ENCODE measurements at places on chromosomes 2 and 18.
A peak's percentile ranks its signal among the peaks of the same experiment; 100 is the strongest.

- no peak for DNase-seq
Measured at GRCh38 chr2:151171186-151171585, 90.5 kb downstream of the RBM43 start.

DNA sequence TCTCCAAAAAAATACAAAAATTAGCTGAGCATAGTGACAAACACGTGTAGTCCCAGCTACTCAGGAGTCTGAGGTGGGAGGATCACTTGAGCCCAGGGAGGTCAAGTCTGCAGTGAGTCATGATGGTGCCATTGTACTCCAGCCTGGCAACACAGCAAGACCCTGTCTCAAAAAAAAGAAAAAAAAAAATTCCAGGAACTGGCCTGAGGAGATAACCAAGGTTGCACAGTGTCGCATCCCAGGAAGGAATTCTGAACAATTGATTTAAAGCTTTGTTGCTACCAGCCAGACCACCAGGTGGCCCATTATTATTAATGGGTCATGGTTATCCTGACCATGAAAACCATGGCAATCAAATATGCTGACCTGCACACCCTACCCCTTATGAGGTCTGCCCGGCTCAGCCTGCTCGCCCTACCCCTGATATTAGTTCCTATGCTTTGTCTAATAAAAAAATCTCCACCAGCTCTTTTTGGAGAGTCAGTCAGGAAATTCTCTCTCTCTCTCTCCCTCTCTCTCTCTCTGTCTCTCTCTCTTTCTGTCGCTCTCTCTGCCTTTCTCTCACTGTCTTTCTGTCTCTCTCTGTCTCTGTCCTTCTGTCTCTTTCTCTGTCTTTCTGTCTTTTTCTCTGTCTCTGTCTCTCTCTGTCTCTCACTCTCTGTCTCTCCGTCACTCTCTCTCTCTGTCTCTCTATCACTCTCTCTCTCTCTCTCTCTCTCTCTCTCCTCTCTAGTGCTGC lies 73.7 kb downstream of the NCAPH start:
- no peak for DNase-seq

- DNase-seq = peak; percentile 35
Measured at GRCh38 chr2:100262555-100263320, 59.6 kb downstream of the LONRF2 start.

- DNase-seq = no peak
Measured at GRCh38 chr2:240348522-240348921, 86.9 kb upstream of the GPC1 start.

- no peak for DNase-seq
Measured at GRCh38 chr2:231821908-231822307, 35.7 kb downstream of the COPS7B start.

DNA sequence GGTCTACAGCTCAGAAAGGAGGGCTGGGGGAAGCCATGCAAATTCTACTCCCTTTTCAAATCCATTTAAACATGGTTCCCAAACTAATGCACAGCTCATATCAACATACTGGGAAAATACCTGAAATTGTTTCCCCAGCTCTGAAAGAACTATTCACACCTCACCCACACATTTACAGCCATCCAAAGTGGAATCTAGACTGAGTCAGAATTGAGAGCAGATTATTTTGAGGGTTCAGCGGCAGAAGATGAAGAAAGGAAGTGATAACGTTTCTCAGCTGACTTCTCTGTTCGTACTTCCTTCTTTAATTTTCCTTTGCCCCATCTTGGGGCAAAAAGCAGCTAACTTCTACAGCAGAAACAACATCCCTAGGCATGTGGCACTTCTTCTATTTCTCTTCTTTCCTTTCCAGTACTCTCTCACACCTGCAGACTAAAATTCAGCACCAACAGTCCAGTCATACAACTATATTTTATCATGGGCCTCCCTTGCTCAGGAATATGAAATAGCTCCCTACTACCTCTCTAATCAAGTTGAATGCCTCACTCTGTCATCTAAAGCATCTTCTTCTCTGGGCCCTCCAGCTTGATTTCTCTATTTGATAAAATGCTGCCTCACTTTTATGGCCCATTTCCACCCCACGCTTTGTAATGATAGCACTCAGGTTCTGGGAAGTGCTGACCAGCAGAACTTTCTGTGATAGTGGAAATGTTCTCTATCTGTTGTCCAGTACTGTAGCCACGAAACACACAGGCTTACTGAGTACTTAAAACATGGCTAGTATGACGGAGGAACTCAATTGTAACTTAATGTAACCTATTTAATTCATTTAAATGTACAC lies 35.9 kb downstream of the ARHGAP25 start:
- no peak for DNase-seq

GRCh38 chr2:65077898-65078297 lies 21.7 kb downstream of the CEP68 start:
- DNase-seq = no peak

Measured in T-helper 17 cell (primary cell).